ENCODE measurements at places on chromosomes 5 and 9.

- no peak for DNase-seq
These were observed 344.5 kb downstream of the ACTL7B start for GRCh38 chr9:108511307-108511706.

GRCh38 chr9:93479726-93480125 is 26.3 kb upstream of the FAM120AOS start:
- no peak for DNase-seq

DNA sequence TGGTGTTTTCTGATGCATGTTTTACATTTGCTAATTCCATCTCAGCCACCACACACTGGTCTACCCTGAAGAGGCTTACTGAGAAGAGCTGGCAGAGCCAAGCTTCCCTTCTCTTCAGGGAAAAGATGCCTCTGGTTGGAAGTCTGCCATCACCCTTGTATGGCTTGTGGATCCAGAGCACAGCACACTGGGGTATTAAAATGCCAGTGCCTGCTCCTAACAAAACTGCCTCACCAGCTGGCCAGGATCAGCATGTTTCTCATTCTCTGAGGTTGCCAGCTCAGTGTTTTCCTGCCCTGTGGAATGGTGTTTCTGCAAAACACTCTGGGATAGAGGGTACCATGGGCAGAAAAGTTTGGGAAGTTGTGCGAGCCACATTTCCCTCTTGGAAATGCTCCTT is 31.6 kb upstream of the ZNF618 start:
- DNase-seq: no peak

DNA sequence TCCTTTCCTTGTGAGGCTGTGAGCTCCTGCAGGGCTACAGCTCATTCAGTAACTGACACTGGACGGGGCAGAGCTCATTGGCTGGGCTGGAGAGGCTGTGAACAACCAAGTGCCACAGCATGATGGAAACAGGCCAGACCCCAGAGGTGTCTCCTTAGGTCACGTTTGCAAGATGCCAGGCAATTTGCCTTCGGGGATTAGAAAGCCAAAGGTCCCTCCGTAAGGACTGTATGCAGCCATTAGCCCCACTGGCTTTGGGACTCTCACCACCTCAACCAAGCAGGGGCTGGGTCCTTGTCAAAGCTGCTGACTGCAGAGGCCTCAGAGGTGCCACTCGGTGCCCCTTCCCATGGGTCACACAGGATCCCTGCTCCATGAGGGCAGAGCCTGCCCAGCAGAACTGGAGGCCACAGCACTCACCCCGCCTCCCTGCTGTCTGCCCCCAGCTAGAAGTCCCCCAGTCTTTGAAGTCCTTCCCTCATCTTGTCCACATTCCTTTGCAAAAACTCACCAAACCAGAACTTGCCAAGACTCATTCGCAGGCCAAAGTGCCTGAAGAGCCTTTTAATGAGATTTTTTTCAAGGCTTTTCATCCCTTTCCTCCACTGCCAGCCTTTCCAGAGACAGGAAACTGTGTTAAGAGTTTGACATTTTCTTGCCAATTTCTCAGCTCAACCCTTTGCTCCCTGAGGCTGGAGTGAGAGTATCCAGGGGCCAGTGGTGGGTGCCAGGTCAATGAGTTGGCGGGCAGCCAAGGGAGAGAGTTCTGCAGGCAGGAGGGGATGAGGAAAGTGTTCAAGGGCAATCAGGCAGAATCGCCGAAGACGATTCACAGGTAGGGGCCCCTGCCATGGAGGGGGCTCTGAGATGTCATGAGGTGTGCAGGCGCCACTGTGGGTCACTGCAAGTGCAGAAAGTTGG is 39.7 kb upstream of the SLC25A51 start:
- DNase-seq: no peak

DNA sequence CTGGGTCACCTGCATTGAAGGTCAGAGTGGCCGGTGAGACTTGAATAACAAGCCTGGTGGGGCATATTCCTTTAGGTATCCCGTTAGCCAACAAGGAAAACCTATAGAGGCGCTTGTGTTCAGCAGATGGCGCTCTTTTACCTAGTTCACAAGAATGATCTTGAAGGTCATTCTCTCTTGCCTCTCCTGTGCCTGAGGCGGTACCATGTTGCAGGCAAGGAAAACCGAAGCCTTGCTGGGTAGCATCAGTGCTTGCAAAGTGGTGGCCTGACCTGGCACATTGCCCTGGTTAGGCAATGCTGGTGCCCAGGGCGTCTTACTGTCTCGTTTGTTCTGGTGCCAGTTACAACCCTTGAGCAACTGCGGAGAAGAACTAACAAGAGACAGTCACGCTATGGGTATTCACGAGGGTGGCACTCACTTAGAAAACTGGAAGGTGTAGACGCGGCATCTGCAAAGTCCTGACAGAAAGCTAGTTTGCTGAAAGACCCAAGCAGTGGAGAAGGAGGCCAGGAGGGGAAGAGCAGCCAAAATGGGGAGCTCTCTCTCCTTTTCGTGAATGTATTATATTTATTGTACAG is 56.7 kb downstream of the AOPEP start:
- DNase-seq: peak; percentile 8
